T47D (cell line): ENCODE measurements at places on chromosomes 3 and 15.

DNA sequence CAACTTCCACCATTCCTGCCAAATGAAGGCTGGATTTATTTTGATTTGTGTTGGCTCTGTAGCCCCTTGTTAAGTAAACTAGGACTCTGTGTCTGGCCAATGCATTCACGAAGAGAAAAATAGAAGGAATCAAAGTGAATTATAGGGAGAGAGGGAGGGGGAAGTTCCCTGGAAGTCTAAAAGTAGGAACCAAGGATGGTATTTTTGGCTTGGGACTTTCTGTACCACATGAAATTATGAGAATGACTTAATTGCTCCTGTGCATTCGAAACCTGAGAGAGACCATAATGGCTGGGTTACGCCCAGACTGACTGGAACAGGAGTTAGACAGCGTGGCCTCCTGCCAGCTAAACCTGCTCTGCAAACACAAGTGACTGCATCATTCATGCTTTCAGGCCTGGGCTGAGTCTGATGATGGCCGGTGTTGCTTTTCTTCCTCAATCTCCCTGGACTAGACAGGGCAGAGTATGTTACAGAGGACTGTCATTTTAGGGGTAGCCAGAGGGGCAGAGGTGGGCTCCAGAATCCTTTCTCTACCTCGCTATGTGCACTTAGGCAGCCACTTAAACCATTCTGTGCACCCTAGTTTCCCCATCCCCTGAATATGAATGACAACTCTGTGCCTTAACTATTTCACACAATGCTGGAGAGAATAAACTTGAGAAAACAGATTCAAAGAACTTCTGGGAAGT, 58.9 kb downstream of the MYO1E start:
- peak; percentile 40 for DNase-seq

- no peak for DNase-seq
These were observed 26.8 kb downstream of the KAT2B start for GRCh38 chr3:20066850-20067617.

DNA sequence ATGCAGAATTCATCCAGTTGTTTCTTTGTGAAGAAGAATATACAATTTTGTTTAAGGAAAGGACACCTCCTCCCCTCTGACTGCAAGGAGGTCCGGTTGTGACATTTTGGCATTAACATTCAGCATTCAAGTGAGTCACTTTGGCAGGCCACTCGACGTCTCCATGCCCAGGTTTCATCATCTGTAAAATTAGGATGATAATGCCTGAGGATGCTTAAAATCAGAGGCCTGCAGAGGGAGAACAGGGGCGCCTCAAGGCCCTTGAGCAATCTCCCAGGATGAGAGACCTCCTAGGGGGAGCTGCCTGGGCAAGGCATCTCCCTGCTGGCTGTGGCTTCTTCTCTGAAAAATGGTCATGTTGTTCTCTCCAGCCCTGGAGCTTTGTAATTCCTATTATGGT, 236.0 kb downstream of the CACNA2D3 start:
- DNase-seq = no peak

DNA sequence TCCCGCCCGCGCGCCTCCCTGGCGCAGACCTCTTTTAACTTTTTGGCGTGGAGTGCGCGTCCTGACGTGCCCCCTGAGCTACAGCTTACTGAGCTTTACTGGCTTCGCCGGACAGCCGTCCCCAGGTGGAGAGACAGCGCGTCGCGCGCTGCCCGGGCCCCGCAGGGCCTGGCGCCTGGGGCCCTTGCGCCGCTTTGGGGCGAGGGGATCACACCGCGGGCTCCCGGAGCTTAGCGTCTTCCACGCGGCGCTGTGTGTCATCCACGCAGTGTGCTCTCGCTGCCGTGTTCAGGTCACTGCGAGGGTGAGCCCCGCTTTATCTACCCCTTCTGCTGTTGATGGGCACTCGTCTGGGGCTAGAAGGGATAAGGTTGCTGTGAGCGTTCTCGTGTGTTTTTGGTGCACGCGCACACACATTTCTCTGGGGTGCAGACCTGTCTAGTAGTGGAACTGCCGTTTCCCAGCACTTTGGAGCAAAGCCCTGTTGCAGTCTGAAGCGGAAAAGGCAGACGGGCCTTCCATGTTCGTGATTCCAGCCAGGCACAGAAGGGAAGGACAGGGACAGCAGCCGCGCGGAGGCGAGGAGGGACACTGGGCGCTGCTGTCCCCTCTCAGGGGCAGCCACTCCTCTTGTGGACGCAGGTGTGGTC, 33.1 kb upstream of the ALDH1L1 start:
- DNase-seq = no peak

DNA sequence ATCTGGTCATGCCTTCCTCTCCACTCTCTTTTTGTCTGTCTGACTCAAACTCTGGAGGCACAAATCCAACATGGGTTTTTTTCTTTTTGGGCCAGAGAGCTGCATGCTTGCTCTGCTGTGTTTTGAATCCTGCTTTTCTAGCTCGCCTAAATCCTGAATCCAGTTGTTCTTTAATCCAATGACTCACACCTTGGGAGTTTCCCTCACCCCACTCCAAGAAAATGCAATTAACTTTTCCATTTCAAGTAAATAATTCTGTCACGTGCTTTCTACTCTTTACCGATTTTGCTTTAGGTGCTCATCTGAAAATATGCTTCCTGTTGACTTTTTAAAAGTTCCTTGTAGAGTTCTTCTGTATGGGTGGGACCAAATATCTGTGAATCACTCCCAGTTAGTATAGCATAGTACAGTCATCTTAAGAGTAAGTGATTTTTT, 47.6 kb downstream of the SLMAP start:
- DNase-seq = no peak

DNA sequence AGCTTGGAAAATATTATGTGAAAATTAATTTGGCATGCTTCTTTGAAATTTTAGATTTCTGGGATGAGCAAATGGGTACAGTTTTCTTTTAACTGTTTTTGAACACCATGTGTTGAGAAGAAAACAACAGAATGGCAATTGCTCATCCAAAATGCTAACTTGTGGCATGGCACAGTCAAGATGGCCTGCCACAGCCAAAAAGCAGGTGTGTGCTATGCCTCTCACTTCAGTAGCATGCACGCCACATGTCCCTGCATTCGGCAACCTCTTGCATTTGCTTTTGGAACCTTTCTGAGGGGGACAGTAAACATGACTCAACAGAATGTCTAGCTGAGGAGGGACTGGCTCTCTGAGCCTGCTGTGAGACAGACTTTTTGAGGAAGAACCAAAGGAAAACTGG, 138.5 kb downstream of the TIGIT start:
- DNase-seq = no peak

DNA sequence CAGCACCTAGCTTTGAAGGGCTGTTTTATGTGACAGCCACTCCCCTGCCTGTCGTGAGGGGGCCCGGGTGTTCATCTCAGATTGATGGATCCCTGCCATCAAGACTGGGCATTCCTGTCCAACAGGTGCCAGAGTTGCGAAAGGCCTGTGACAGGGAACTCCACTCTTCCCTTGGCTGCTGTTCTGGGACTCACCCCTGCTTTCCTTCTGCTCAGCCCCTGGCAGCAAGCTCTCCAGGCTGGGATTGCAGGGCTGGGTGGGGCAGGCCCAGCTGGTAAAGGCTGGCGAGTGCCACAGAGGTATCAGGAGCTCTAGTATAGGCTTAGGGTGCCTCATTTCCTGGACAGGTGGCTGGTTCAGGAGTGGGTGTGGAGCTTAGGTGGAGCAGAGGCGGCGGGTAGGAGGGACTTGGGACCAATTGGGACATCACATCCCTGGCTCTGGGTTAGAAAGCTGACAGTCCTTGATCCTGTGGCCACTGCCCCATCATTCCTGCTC, at the start of gene PLA2G4B:
Gene PLA2G4B (plus strand): TSS at position 448 of the 498 bp plus-strand sequence. CDS start 67 bp downstream, outside the sequence.
- DNase-seq = peak; percentile 85

DNA sequence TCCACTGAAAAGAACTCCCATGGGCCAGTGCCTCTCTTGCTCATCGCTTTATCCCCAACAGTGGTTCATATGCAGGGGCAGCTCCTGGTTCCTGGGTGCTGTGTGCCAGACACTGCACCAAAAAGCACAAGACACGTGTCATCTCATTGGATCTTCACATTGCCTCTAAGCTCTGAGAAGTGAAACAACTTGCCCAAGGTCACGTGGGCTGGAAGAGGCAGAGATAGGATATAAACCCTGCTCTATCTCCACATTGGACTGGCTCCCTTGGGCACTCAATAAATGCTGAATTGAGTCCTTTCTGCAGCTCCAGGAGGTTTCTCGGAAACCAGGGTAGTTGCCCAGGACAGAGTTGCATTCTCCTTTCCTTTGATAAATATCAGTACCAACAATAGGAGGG, 88.1 kb downstream of the SRGAP3 start:
- DNase-seq = no peak

DNA sequence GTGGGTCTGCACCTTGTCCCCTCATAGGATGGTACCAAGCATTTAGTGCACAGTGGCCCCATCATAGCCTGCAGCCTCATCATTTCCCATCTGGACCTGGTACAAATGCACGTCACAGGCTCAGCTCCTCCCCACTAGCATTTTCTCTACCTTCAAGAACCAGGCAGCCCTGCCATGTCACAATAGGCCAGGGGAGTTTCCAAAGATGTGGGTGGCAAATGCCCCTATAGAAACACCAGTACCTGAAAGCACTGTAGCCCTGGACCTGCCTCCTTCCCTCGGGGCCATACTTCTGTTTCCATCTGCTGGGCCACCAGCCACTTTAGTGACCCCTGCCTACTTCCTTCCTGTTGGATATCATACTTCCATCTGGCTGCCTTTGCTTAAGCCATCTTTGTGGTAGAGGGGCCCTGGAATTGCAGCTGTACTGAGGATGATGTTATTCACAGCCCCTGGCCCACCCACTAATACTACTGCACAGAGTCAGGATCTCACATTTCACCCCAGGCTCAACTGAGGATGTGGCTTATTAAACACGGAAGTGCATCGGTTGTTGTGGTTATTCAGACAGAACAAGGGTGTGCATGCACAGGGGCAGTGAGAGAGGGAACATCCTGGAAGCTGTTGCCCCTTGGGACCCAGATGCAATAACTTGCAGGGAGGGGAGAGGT, 3.8 kb downstream of the TCTA start:
- DNase-seq = no peak

DNA sequence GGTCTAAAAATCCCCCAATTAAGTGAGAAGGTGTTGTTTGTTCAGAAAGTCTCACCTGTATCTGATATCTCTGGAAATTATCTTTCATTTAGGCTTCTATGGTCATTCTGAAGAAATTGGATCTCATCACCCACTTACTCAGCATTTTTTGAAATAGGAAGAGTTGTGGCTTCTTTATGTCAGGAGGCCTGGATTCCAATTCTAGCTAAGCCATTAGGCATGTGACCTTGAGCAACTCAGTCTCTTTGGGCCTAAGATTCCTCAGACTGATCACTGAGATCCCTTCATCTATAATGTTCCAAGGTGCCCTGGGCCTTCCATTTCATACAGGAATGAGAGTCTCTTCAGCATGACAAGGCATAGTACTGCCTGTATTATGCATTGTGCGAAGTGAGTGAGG, 70.3 kb downstream of the ARHGEF26 start:
- DNase-seq = no peak

DNA sequence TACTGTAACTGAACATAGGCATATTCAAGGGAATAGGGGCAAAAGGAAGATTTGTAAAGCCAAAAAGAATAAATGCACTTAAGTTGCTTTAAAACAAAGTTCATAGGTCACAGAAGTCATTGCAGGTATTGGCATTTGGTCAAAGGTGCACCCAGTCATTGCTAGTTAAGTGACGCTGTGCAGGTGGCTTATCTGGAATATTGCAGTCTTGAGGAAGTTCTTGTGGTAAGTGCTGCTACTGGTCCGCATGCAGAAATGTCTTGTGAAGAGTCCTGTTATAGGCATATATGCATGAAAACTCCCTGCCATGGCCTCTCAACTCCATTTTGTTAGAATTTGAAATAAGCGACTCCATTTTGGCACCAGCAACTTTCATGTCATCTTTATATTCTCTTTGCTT, 293.1 kb downstream of the GBE1 start:
- no peak for DNase-seq

DNA sequence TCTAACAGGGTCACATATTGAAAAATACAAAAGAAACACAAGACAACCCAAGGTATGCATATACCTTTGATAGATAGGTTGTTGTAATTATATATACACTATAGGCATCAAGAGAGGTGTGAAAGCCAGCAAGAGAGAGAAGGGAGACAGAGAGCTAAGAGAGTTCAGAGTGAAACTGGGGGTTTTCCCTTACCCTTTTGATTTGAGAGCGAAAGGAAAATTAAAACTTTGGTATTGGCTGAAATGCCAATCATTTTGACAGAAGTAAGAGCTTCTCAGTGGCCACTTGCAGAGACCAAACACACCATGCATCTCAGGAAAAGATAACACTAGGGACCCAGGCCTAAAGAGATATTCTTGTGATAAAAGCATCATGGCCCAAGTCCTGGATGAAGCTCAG, 183.6 kb downstream of the SHOX2 start:
- no peak for DNase-seq

GRCh38 chr3:128369881-128370642, 96.6 kb downstream of the DNAJB8 start:
- peak; percentile 45 for DNase-seq

- no peak for DNase-seq
These were observed 204.3 kb downstream of the ZBTB20 start for GRCh38 chr3:114942773-114943172.

DNA sequence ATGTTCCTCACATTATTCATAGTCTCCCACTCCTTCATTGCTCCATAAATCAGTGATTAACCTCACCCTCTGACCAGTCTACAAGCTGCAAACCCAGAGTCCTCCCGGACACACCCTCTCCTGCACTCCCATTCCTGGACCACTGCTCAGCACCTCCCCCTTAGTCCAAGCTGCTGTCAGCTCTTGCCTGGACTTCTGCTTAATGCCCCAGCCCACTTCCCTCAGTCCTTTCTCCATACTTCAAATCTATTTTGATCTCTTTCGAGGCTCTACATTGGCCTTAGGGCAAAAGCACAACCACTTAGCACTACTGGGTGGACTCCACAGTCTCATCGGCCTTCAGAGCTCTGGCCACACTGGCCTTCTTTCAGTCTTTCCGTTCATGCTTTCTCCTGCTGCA, 79.4 kb upstream of the FAM98B start:
- no peak for DNase-seq

DNA sequence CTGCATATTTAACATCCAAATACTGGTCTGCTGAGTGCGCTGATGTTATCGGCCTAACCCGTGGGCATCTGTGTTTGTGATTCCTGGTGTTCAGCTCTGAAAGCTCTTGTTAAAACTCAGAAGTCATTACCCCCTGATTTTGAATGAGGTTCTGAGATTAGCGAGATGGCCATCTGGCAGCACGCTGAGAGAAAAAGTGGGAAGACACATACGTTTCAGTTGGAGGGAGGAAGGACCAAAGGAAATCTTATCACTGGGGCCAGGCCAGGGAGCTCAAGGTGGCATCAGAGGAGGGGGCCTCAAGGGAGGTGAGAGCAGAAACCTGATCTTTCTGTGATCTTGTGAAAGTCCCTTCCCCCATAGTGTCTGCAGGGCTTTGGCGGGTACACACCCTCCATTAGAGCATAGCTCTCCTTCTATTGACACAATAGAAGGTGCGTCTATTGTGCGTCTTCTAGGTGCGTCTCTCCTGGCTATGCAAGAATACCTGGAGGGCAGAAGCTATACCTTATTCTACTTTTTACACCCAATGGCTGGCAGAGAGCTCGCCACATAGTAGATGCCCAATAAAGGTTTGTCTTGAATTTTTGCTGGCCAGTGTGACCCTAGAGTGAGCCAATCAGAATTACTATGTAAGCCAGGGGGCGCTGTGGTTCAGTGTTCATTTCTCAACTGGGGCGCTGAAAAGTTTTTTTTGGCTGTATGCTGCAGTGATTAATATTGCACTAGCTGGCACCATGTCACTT, 182.4 kb downstream of the SHQ1 start:
- DNase-seq = peak; percentile 65

GRCh38 chr15:49625460-49626036, 4.7 kb downstream of the DTWD1 start:
- no peak for DNase-seq

GRCh38 chr3:149688122-149688757, 30.4 kb upstream of the WWTR1 start:
- DNase-seq = no peak

- no peak for DNase-seq
These were observed 431.6 kb downstream of the MAGI1 start for GRCh38 chr3:65607101-65607500.
